ENCODE measurements at places on chromosomes 16 and 17. TPM values are rescaled to one million over a fixed set of nuclear protein-coding genes. Genes with fewer than 3 reads are reported as not detected.
A peak's percentile ranks its signal among the peaks of the same experiment; 100 is the strongest.

DNA sequence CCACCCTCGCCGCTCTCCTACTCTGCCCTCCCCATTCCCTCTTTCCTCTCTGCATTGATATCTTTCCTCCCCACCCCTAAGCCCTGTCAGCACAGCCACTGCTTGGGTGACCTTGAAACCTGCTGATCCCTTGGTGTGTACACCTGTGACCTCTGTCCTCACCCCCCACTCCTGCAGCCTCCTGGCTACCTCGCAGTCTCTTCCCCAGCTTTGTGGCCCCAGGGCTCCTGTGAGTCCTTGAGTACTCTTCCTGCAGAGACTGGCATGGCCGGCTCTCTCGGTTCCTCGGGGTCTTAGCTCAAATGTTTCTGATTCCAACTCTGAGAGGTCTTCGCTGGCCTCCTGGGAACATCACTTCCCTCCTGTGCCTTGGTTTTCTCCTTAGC is 31.7 kb downstream of the ADCY7 start:
- DNase-seq: no peak

- DNase-seq: no peak
These were observed 2.8 kb downstream of the PELP1 start for GRCh38 chr17:4701116-4701515.

DNA sequence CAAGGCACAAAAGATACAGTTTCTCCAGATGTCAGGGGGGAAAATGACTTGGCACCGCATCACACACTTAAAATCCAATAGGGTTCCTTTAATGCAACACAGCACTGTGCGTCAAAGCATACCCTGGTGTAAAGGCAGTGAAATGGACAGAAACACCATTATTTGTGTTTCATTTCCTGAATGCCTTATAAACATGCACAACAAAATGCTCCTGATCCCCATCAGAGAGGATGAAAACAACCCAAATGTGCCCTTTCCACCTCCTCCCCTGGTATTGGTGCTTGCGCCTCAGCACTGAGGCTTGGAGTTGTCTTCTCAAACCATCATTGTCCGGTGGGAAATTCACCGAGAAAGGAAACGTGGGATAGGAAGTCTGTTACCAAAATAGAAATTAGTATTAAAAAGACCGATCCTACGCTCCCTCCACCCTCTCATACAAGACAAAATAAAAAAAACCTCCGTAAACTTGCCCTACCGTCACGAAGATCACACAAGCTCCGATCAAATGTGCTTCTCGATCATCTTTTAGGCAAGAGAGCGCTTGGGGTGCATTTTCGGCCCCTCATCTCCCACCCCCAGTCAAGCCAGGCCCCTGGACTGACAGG is 722 bp downstream of the CDC27 start:
- no peak for DNase-seq

DNA sequence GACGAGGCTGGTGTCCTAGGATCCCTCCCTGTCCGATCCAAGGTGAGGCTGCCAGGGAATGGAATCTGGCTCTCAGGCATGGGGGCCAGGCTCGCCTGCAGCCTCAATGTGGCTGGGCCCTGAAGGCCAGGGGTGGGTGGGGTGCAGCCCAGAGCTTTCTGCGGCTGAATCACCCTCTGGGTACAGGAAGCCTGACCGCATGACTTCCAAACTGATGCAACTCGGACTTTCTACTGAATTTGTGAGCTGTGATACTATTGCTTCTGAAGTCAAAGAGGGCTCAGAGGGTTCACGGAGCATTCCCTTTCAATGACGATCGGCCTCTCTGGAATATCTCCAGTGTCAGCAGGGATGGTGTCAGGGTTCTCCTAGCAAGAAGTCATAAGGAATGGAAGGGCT is 123.7 kb downstream of the METRNL start:
- no peak for DNase-seq

DNA sequence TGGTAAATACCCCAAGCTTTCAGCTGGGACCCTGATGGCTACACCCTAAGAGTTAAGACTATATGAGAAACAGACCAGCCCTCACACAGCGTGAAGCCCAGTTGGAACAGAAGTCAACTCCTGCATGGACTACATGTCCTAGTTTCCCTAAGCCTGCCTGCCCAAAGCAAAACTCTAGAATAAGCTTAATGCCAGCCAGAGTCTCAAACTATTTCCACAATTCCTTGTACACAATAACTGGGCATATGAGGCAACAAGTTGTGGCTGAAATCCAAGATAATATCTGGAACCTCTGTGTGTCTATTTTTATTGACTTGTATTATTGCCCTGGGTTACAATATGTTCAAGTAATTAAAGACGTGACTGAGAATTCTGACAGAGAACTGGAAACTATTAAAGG is 19.4 kb downstream of the MYH10 start:
- DNase-seq: no peak

- no peak for DNase-seq
These were observed 50.6 kb upstream of the ADCY9 start for GRCh38 chr16:4166821-4167220.

GRCh38 chr17:40062329-40063186 is at the start of gene THRA:
Gene THRA, plus strand, starts transcription at chr17:40062965. Its CDS starts 11,524 bp downstream, at chr17:40074489.
- no peak for DNase-seq

DNA sequence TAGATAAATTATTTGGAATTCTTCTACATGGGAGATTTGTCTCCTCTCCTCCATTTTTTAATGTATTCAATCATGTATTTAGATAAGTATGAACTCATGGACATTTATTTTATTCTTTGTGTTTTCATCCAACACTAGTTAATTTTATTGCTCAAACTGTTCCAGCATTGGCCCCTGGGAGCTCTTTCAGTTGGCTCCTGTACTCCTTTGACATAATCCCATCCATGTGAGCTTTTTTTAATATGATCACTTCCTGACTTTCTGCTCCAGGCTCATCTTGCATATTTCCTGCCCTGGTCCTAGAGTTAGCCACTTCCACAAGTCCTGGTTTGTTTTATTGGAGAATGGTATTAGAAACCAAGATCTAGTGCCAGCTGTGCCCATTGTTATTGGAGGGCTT is 419.0 kb upstream of the CDH11 start:
- no peak for DNase-seq

DNA sequence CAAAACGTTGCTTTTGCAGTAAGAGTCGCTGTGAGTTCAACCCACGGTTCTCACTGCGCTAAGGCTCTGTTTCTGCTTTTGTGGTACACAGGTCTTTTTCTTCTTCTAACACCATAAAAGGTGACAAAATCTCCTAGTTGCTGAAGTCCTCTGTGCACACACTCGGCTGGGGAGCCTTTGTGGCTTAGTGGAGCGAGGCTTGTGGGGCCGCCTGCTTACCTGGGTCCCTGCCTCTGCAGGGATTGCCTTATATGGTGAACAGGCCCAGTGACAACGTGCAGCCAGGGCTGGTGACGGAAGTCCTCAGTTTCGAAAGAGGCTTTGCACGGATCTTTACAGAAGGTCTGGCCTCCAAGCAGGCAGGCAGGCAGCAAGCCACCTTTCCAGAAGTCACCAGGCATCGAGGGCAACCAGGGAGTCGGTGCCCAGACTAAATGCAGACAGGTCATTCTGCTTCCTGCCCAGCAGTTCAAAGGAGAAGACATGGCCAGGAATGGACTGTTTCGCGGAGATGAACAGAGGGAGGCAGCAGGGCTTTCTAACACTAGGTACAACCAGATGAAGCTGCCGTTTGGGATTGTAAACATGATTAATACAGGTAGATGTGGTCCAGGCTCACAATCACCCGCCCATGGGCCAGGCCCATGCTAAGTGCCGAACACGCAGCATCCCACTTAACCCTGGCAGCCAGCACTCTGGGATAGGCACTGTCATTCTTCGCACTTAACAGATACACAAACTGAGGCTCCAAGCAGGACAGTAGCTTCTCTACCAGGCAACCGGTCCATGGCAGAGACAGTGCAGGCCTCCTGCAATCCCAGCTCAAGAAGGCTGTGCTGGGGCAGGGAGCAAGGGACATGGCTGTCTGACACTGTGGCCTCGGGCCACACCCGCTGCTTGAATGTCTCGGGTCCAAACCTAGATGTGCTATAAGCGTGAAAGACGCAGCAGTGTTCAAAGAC is 10.7 kb upstream of the MEAK7 start:
- DNase-seq: peak; percentile 96

- no peak for DNase-seq
These were observed 4.5 kb downstream of the ADAMTS18 start for GRCh38 chr16:77430360-77430759.

DNA sequence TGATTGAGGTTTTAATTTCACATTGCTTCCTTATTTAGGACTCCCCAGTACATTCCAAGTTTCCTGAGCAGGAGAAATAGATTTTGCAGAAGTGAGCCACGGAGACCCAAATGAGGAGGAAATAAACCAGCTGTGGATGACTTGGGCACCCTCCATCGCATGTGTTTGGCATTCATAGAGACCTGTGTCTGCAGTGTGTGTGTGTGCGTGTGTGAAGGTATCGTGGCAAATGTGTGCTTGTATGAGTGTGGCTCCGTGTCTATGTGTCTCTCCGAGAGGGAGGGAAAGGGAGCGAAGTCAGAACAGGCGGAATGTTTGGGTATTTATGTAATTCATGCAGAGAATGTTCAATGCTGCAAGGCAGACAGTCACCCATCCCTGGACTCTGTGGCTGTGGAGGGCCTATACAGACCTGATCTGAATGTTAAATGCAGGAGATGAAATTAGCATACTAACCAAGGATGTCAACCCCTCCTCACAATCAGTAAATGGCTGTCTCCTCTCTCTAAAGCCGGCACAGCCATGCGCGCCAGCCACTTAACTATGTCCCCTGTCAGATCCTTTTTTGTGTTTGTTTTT is 186.0 kb upstream of the ZFHX3 start:
- DNase-seq: no peak

ITGAE gene
- 13.6 TPM for total RNA-seq

TPSG1 gene
- total RNA-seq: not detected

CTRL gene
- total RNA-seq: 3.6 TPM

KRT35 gene
- total RNA-seq: not detected

APOBR gene
- 2.4 TPM for total RNA-seq

DNAI2 gene
- total RNA-seq: 0.15 TPM

RANGRF gene
- 48.9 TPM for total RNA-seq

CDH16 gene
- not detected for total RNA-seq

KRTAP16-1 gene
- total RNA-seq: not detected

KRT24 gene
- total RNA-seq: not detected

EPX gene
- total RNA-seq: not detected

Data from GM12878 (cell line).